Stimulated activated CD8-positive, alpha-beta memory T cell treated with anti-CD3 and anti-CD28 coated beads, Interleukin-4, amount 100 ng/mL, for 1 hour (primary cell): ENCODE measurements at places on chromosomes 12 and 14.
A peak's percentile ranks its signal among the peaks of the same experiment; 100 is the strongest.

GRCh38 chr14:21933681-21934080 lies 260.1 kb upstream of the OR4E1 start:
- DNase-seq, result no peak

GRCh38 chr14:80271389-80271788 lies 60.1 kb upstream of the DIO2 start:
- DNase-seq, result no peak

GRCh38 chr12:49388682-49389386 lies 21.6 kb downstream of the SPATS2 start:
- peak; percentile 40 for DNase-seq

GRCh38 chr12:19967001-19967400 lies 401.3 kb upstream of the PDE3A start:
- DNase-seq, result no peak

DNA sequence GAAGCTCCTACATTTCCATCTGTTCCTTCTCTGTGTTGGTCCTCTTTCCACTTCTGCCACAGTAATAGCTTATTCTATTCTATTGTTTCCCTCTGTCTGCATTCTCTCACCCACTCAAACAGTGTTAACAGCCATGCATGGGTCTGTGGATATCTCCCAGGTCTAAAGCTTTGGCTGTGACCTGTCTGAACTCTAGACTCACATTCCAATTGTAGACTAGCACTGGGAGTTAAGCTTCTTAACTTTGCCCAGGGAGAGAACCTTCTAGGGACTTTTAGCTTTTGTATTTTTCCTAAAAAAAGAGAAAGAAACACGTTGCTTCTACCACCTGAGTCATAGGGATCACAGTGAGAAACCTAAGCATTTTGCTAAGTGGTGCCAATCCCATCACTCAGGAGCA lies 36.7 kb downstream of the PTPRR start:
- DNase-seq, result no peak

DNA sequence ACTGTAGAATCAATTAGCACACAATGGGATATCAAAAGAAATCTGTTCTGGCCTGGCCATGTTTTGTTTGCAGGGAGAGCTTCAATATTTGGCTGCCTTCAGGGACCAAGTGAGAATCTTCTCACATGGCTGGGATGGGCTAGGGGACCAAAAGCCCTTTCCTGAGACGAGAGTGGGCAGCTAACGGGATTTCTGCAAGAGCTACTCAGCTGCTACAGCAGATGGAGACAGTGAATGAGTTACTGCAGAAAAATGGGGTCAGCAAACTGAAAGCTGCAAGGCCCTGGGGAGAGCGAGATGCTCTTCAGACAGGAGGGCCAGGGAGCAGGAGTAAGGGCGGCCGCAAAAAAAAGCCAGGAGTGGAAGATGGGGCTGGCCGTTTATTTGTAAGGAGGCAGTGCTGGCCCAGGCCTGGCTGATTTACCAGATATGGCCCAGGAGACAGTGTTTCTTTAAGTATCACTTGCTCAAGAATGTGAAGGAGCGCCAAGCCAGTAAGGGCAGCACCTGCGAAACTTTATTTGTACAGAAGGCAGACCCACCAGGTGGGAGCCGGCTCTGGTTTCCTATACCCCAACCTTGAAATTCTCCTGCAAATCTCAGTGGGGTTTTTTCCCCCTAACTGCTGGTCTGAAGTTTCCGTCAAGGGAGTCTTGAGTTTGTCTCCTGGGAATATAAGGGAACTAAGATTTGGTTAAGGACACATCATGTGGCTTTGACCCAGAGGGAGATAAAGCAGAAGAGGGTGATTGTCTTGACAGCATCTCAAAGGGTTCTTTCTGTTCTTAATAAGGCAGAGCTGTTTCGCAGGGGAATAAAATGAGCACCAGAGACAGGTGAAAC lies 57.8 kb downstream of the SSH1 start:
- DNase-seq, result no peak

- DNase-seq, result no peak
Measured at GRCh38 chr12:90226211-90226610, 517.6 kb upstream of the ATP2B1 start.

- no peak for DNase-seq
Measured at GRCh38 chr12:108374596-108375320, 35.6 kb upstream of the CMKLR1 start.

DNA sequence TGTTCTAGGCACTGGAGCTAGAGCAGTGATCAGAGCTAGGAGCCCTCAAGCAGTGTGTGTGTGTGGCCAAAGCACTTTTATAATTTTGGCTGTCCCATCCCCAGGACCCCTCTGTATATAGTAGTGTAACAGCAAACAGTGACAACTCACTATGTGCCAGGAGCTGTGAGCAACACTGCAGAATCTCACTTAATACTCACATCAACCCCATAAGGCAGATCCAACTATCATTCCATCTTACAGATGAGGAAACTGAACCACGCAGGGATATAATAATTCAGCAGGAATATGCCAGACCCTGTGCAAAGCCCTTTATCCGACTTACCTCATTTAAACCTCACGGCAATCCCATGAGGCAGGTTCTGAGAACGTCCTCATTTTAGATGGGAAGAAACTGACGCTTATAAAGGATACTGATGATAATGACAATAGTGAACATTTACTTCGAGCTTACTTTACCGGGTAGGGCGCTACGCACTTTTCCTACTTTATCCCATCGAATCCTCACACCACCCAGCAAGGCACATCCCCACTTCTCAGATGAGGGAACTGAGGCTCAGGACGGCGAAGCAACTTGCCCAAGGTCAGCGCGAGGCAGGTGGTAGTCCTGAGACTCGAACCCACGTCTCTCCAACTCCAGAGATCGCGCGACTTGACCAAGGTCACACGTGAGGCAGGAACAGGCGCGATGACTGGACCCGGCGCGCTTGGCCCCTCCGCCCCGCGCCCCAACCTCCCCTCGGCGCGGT lies 687 bp downstream of the RAB35 start:
- no peak for DNase-seq

DNA sequence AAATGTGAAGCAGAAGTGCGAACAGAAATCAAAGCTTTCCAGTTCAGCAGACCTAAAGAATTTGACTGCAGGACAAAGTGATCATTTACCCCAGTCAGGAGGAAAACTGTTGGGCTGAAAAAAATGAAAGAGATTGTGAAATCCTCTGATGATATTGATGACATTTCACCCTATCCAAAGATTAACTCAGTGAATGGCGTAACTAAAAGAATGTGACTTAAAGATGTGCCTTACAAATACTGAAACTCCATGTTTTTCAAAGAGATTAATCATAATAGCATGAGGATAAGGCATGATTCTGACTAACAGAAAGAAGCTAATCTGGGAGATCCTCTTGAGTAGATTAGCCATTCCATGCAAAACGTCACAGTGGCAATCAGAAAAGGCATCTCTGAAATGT lies 225.6 kb downstream of the DUSP6 start:
- no peak for DNase-seq

DNA sequence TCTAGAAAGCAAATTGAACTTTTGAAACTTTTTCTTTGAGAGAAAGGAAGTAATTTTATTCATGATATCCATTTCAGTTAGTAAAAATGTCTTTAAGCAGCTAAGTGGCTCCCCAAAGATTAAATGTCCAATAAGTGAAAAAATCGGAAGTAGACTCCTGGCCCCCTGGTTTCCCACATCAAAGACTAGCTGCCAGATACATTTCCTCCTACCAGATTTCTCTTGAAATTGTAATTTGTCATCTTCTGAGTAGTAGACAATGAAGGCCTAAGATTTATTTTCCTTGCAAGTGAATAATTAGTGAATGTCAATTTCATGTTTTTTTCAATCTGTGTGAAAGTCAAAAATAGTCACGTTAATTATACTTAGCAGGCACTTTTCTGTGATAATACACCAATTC lies 321.9 kb downstream of the SYT1 start:
- DNase-seq, result no peak

DNA sequence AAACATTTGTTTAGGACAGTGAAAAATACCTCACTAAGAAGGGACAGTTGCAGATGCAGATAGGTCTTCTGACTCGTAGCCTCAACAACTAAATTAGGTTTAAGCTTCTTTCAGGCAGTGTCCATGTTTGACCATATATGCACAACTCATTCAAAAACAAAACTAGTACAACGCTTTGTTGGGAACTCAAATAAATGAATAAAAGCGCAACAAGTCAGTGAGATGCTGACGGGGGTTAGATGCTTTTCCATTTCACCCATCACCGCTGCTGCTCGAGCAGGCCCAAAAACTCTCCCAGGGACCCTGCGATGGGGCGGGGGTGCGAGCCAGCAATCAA lies 633 bp downstream of the RPAP3 start:
- no peak for DNase-seq

DNA sequence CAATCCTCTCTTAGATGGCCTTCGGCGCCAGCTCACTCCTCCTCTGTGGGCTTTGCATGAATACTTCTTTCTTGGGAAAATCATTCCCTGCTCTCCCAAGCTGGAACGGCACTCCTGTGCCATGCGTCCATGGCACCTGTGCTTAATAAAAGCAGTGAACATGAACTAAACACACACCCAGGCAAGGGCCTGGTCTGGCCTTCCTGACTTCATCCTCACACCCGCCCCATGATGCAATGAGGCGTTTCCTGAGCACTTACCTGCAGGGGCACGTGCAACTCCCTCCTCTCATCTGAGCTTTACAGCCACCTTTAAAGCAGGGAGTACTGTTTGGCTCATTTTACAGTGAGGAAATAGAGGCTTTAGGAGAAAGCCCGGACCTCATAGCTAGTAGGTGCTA lies 219.8 kb downstream of the SLC41A2 start:
- no peak for DNase-seq

- DNase-seq, result no peak
Measured at GRCh38 chr14:67411370-67411769, 595 bp downstream of the PLEK2 start.

DNA sequence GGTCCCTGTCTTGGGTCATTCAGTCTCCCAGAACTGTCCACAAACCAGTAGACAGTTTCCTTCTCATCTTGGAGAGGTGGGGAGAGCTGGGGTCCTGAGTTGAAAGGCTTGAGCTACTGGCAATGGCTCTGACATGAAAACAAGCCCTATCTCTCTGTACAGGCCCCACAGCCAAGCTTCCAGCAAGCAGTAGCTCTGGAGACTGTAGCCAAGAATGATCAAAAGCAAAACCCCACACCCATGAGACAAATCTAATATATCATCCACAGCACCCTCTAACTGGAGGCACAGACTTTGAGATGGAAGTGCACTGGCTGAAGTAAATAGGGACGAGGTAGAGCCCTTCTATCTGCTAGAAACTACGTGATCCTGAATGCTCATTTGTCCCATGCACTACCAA lies 40.9 kb downstream of the RERG start:
- no peak for DNase-seq

DNA sequence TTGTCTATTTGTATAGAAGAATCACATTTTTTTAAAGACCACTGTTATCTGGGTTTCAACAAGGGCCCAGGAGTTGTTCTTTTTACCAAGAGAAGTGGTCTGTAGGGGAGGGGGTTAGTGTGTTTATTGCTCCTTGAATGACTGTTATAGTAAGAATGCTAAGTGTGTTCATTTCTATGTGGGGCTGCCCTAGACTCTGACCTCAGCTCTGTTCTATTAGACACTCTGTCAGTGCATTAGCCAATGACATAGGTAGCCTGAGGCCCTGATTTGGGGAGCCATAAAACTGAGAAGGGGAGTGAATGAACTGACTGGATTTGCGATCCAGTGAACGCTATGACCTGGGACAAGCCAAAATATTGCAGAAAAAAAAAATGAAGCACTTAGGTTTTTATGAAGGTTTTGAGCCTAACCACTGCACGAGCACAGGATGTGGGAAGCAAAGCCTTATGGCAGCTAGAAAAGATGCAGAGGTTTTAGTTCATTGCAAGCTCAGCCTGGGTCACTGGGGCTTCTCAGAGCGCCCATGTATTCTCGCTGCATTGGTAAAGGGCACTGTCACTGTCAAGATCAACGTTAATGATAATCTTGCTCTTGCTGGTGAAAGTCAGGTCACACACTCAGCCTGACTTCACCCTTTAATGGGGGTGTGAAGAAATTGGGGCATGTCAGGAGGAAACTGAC lies 63.8 kb downstream of the PRKCH start:
- no peak for DNase-seq

DNA sequence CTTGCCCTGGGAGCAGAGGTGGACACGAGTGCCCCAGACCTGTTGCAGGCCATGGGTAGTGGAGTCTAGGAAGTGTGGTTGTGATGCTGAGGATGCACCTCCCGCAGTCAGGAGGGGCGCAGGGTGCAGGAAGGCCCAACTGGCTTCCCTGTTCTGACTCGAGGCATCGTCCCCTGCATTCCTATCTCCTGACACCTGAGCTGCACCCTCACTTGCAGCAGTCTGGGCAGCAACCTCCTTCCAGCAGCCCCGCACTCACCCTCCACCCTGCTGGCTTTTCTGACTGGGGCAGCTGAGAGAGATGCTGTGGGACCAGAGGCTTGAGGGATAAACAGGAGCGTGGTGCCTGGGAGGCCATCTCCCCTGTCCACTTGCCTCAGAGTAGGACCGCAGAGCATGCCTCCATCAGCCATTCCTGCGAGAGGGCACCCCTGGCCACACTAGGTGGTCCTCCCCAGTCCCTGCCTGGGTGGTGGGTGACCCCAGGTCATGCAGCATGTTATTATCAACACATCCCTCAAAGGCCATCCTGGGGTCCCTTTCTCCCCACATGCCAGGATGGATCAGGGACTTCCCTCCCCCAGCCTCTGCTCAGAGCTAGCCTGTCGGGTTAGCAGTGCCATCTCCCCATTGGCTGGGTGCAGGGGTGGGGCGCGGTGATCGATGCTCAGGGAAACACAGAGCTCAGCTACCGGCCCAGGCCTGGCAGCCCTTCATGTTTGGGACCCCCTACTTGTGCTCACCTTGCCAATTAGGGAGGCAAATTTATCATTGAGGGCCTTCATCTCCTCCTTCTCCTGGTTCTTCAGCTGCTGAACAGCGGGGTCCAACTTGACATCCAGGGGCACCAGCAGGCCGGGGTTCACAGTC lies 719 bp downstream of the KRT80 start:
- DNase-seq, result no peak

DNA sequence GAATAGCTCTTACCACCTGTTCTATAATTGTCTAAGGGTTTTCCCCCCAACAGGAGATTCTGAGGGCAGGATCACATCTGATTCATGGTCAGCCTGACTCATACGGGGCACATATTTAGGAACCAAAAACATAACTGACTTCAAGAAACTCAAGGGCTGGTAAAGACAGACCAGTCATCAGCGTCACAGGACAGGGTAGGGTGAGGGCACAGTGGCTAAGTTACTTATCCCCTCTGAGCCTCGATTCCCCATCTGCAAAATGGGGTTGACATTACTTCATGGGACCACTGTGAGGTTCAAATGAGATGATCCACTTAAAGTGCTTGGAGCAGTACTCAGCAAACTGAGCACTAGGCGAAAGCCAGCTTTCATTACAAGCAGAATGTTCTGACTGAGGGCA lies 606 bp downstream of the CINP start:
- no peak for DNase-seq
